Smooth muscle cell of the umbilical artery (primary cell): ENCODE measurements at places on chromosomes 7 and 10. TPM values are rescaled to one million over a fixed set of nuclear protein-coding genes. Genes with fewer than 3 reads are reported as not detected.

The CALML3 gene
- total RNA-seq, result not detected in 2 replicates

The KLF14 gene
- under 0.01 TPM in 1 of 2 replicates, not detected in the other for total RNA-seq

The ZNF37A gene
- total RNA-seq, result 12.8 and 17.1 TPM in 2 replicates

The PRPS1L1 gene
- not detected in 2 replicates for total RNA-seq

The RADIL gene
- 0.30 and 1.2 TPM in 2 replicates for total RNA-seq

The EPHA1 gene
- total RNA-seq, result 0.09 TPM in 1 of 2 replicates, not detected in the other

The SLC12A9 gene
- total RNA-seq, result 12.2 and 14.3 TPM in 2 replicates

The ACBD7 gene
- total RNA-seq, result 0.28 and 0.30 TPM in 2 replicates

The KIAA1549 gene
- 3.6 and 4.5 TPM in 2 replicates for total RNA-seq

The SMO gene
- 20.0 and 28.8 TPM in 2 replicates for total RNA-seq

The TRIM73 gene
- 0.59 and 0.74 TPM in 2 replicates for total RNA-seq

The TMEM139 gene
- total RNA-seq, result not detected in 2 replicates

The GAD2 gene
- total RNA-seq, result not detected in 2 replicates

The PRKAG2 gene
- total RNA-seq, result 9.5 and 16.5 TPM in 2 replicates

The SPDYE5 gene
- not detected in 2 replicates for total RNA-seq

The ADRB1 gene
- total RNA-seq, result not detected in 2 replicates

The PAOX gene
- 5.4 and 5.6 TPM in 2 replicates for total RNA-seq

The SPAM1 gene
- not detected in 2 replicates for total RNA-seq

The SLIT1 gene
- total RNA-seq, result 0.05 TPM in 1 of 2 replicates, not detected in the other

The CYP26C1 gene
- 0.09 TPM in 1 of 2 replicates, not detected in the other for total RNA-seq

The TRIM74 gene
- not detected in 2 replicates for total RNA-seq

The SP8 gene
- total RNA-seq, result not detected in 2 replicates

The ZNF789 gene
- total RNA-seq, result 4.2 and 8.3 TPM in 2 replicates

The FOXI2 gene
- not detected in 2 replicates for total RNA-seq

The LDB3 gene
- 0.30 and 0.46 TPM in 2 replicates for total RNA-seq

The GRID2IP gene
- total RNA-seq, result not detected in 2 replicates

The AKR1E2 gene
- total RNA-seq, result 11.9 and 22.6 TPM in 2 replicates

The CRPPA gene
- 1.7 and 2.7 TPM in 2 replicates for total RNA-seq

The IFIT2 gene
- total RNA-seq, result 1.9 and 2.4 TPM in 2 replicates

The EGR2 gene
- total RNA-seq, result 2.3 and 4.8 TPM in 2 replicates

The RNF32 gene
- 0.69 and 1.8 TPM in 2 replicates for total RNA-seq

The SLC18A2 gene
- 0.05 TPM in 1 of 2 replicates, not detected in the other for total RNA-seq

The FEZF1 gene
- not detected in 2 replicates for total RNA-seq

The ERVW-1 gene
- not detected in 2 replicates for total RNA-seq

The DCLRE1A gene
- total RNA-seq, result 4.2 and 6.3 TPM in 2 replicates

The NCF1 gene
- total RNA-seq, result not detected in 2 replicates

The PRRT4 gene
- not detected in 2 replicates for total RNA-seq

The A1CF gene
- not detected in 2 replicates for total RNA-seq

The SHH gene
- total RNA-seq, result not detected in 2 replicates

The NUPR2 gene
- total RNA-seq, result not detected in 2 replicates
